ENCODE measurements at places on chromosomes 3 and 15.

DNA sequence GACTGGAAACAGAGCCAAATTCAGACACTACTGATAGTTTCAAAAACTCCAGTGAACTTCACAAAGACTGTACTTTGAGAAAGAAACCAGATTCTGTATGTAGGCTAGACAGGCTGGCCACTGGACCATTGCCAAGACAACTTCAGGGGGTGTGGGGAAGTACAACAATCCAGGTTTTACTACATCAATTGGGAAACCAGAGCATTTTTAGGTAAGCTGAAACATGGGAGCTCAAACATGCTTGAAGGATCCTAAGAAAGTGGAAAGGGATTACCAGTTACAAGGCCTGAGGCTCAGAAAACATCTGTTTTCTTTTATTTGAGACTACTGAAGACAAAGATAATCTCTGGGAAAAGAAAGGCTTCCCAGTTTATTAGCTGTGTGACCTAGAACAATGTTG lies 26.9 kb upstream of the ZNF280D start:
- peak; percentile 12 for DNase-seq

DNA sequence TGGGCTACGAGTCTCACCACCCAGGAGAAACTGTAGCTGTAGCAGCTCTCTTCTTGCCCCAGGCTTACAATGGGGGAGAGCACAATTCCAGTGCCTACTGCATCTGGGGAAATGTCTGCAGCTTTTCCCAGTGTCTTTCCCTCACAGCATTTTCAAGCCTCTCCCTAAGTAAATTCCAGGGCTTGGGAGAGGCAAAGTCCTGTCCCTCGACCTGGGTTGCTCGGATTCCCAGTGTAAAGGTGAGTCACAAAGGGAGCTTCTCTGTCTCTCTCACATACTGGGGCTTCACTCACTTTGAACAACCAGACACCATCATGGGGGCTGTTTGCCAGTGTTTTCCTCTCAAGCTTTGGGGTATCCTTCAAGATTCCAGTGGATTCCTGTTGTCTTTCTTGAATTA lies 689.4 kb upstream of the NAALADL2 start:
- DNase-seq = no peak

DNA sequence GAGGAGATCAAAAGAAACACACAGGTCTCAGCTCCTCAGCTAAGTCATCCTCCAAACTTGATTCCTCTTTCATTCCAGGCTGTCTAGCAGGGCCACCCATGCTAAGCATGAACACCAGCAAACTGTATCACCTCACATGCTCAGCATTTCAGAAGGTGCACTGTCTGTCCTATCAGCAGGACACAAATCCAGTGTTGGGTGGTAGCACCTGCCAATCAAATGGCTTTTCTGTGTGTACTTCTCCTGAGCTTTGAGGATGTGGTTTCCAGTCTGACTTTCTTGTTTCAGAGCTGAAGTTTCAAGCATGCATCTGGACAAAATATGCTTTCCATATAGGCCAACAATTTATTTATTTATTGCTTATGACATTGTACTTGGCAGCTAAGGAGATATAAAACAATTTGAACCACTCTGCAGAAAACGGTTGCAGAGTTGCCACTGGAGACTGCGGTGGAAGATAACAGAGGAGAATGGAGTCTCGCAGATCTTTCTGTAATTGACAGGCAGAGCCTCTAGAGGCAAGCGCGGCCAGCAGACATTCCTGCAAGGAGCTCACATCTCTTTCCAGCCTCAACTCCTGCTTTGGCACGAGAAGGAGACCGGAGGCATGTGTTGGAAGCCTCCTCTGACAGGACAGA lies 167.1 kb upstream of the WNT5A start:
- no peak for DNase-seq

DNA sequence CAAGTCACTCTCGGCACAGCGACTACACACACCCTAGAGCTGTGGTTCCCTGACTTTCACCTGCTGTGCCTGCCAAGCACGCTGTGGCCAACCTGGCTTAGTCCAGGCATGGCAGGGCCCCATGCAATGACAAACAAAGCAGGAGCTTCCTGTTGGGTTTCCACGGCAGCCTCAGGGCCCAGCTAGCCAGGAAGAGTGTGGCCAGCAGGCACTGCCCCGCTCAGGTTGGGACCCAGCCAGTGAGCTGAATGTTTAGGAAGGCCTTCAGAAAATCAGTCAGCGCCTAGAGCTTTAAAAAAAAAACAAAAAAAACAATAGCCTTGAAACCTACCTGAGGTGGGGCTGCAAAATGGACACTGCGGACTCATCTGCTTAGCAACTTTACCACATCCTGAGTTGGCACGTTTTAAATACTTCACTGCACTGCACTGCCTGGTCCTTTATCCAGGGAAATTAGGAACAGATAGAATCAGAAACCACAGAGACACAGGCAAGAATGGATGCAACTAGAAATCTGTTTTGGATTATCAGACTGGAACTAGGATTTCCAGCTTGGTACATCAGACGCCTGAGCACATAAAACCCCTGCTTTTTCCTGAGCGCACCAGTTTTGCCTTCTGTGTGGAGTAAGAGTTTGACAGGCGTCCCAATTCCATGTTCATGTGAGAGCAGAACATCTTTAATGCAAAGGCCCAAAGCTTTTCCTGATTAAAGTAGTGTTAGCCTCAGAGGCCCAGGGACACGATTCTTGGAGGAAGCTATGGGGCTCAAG lies 36.2 kb upstream of the LDHAL6B start:
- DNase-seq = no peak

DNA sequence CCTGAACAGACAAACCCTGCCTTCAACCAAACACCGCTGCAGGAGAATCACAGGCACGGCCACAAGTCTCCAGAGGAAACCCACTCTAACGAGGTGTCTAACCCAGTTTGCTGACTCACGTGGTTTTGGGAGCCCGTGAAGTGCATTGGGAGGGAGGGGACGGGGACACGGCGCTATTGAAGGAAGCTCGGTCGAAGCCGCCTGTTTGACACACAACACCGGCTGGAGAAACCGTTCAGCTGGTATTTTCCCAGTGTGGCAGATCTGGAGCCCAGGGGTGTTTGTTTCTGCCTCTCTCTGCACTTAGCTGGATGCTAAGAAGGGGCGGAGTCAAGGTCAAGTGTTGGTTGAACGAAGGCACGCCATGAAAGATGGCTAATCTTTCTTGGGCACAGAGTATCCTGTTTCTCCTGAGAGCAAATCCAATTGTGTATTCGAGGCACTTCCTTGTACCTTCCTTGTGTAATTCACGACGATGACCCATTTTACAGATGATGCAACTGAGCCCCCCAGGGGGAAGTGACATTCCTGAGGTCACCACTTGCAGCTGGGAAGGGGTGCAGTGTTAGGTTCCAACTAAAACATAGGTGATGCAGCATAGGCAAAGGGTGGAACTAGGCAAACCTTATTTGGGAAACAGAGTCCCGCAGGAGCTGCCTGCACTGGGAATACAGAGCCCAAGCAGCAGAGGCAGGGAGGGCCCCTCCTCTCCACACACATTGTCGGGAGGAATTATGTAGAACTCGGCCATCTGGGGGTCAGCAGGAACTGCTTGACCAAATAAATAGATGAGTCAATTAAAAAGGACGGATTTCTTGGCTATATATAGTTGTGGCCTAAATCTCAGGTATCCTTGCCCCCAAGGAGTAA lies 22.5 kb downstream of the SLC6A6 start:
- DNase-seq = peak; percentile 57

GRCh38 chr3:10999221-11000107 lies 6.9 kb downstream of the SLC6A1 start:
- DNase-seq = no peak

- peak; percentile 82 for DNase-seq
Measured at GRCh38 chr15:75454471-75455378, 3.2 kb upstream of the SIN3A start.

DNA sequence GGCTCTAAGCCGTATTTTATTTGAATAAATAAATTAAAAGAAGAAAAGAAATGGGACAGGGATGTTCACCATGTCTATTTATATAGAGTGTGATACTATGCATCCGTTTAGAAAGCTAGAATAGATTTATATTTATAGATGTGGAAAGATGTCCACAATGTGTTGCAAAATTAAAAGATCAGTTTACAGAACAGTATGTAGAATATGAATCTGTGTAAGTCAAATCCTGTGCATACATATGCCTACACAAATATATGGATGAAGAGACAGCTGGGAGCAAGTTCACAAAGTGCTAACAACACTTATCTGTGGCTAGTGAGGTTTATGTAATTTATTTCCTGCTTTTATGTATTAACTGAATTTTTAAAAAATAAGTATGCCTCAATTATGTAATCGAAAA lies 25.4 kb upstream of the SLMAP start:
- no peak for DNase-seq

DNA sequence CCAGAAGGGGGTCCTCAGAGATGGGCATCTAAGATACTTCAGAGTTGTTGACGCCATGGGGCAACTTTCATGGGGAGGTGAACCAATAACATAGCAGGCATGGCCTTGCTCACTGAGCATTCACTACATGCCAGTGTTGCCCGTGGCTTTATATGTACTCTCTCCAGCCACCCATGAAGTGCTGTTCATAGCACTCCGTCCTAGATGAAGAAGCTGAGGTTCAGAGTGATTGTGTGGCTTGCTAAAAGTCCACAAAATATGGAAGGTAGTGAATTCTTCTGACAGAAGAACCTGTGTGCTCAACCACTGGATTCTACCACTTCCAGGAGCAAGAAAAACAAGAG lies 9.8 kb upstream of the SEMA4B start:
- no peak for DNase-seq

DNA sequence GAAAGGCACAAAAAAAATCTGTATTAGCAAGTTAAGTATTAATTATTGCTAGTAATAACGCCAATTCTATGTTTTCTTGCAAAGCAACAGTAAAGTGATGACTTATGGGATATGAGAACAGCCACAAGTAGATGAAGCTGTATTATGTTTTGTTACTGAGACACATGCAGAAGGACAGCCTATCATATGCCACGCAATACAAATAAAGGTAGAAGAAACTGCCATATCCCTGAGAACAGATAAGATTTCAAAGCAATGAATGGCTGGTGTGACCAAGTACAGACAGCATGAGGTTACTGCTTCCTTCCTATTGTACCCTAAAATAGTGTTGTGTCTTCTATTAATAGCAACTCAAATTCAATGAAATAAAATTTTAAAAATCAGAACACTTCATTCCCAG lies 26.7 kb downstream of the STAG1 start:
- no peak for DNase-seq

- DNase-seq = no peak
Measured at GRCh38 chr3:2938711-2939110, 171.5 kb downstream of the IL5RA start.

DNA sequence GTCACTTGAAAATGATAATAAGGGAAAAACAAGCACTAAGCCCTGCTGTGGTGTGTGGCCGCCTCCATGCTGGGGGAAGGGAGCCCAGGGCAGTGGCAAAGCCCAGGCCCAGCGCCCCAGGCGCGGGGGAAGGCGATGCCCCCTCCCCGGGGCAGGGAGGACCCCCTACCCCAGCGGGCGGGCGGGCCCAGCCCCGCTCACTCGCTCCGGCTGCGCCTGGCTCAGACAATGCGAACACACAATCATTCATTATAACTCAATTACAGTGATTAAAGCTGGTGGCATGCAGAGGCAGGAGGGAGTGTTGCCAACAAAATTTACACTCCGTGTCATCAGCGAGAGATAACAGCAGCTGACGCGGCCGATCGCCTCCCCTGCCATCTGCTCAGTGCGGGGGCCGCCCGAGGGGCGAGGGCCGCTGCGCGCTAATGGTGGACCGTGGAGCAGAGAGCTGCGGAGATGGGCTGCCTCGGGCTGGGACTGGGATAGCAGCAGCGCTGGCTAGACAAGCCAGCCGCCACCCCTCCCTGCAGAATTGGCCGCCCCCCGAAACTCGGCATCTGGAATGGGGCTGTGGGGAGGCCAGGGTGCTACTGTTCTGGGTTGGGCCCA lies 64.1 kb downstream of the TLE3 start:
- no peak for DNase-seq

- peak; percentile 25 for DNase-seq
Measured at GRCh38 chr3:151933234-151933853, 59.9 kb downstream of the SUCNR1 start.

GRCh38 chr3:189512039-189512438 lies 119.2 kb upstream of the TP63 start:
- DNase-seq = peak; percentile 52

DNA sequence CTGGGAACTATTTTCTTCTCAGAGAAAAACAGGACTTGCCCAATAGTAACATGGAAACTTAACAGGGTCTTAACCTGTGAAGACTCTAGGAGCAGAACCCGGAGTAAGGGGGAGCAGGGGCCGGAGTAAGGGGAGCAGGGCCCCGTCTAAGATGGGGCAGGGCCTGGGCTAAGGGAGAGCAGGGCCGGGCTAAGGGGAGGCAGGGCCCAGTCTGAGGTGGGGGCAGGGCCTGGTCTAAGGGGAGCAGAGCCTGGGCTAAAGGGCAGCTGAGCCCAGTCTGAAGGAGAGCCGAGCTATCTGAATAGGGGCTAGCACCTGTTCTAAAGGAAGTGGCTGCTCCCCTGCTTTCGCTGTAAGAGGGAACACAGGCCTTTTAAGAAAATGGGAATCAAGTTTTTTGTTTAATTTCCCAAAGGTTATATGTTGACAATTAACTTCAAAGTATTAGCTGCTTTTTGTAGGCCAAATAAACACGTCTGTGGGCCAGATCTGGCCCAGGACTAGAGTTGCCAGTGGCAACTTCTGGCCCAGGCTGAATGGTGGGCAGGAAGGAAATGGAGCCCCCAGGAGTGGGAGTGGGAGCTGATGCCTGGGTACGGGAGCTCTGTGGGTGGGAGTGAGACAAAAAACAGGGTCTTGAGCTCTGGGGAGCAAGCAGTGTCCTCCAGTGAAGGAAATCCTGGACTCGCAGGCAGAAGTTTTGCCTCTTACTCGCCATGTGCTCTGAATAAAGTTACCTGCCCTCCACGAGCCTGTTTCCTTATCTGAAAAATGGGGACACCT lies 32.5 kb downstream of the CSPG4 start:
- no peak for DNase-seq

DNA sequence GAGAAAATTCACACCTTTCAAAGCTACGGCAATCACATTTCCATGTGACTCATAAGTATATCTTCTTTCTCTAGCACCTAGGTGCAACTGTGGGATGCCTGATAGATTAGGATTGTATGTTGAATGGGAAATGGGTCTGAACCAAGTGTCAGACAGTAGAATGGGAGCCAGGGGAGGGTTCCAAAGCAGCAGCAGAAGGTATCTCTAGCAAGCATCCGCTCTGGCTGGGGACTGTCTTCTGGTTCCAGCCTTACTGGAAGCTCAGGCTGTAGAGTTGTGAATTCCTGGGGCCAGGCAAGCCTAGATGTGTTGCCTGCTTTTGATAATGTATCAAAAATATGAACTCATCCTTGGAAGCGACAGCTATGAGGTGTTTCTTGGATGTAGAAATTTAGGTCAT lies 2.1 kb upstream of the CHL1 start:
- no peak for DNase-seq

DNA sequence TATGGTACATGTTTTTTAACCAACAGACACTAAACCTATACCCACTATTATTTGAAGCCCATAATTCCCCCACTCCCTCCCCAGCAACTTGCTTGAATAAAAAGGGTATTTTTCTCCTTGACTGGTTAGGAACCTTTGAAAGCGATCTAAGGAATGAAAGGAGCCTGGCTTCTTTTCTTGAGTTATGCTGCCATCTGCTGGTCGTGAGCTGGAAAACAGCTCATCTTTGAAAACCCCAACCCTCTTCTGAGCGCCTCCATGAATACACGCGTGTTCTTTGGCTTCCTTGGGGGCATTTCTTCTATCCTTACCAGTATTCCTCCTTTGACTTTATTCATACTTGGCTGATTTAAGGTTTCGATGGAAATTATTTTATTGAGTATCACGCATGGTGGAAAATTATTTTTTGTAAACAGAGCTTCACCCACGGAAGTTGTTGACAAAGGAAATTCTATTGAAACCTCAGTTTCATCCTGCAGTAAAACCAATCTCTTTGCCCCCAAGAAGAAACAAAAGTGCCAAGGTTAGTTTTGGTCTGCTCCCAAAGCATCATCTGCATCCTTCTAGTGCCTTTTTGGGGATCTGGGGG lies 171.6 kb downstream of the SV2B start:
- peak; percentile 83 for DNase-seq

Data from hematopoietic multipotent progenitor cell treated with erythropoietin and hydrocortisone succinate and interleukin-3 and kit ligand, for 6 days (in vitro differentiated cells).